ENCODE measurements at places on chromosomes 5 and 9.

DNA sequence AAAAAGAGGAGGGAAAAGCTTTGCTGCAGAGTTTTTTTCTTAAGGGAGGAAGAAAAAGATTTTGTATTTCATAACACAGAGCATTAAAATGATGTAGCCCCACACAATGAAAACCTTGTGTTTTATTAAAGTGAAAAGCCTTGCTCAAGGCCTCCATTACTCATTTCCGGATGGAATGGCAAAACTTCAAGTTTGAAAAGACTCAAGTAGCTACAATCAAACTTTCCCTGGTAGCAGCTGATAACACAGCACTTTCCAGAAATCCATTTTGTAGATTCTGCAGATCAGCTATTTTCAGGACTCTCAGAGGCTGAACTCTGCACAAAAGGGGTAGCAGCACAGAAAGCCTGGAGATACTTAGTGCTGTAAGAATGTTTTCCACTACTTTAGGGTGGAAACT is 374.8 kb downstream of the NFIB start:
- DNase-seq = no peak

GRCh38 chr5:167993771-167994170 is 297.7 kb upstream of the WWC1 start:
- DNase-seq = no peak

- no peak for DNase-seq
These were observed 9.8 kb upstream of the CCDC69 start for GRCh38 chr5:151233616-151234085.

DNA sequence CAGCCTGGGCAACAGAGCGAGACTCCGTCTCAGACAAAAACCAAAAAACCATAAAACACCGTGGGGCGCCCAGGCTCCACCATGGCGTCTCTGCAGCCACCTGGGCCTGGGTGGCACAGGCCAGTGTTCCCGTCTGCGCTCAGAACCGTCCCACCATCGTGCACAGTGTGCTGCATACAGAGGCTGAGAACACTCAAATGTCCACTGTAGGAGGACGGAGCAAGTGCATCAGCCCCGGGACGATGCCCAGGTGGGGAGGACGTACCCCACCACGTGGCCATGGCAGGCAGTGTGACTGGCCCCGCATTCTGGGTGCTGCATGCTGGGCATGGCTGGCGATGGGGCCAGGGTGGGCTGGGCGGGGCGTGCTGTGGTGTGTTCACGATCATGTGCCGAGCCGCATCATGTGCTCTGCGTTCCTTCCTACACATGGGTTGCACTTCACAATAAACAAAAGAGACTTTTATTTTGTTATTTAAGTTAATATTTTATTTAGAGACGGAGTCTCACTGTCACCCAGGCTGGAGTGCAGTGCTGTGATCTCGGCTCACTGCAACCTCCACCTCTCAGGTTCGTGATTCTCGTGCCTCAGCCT is 37.8 kb downstream of the EXD3 start:
- DNase-seq = no peak
